Fibroblast of skin of left quadriceps (primary cell): ENCODE measurements at places on chromosomes 3 and 15.

DNA sequence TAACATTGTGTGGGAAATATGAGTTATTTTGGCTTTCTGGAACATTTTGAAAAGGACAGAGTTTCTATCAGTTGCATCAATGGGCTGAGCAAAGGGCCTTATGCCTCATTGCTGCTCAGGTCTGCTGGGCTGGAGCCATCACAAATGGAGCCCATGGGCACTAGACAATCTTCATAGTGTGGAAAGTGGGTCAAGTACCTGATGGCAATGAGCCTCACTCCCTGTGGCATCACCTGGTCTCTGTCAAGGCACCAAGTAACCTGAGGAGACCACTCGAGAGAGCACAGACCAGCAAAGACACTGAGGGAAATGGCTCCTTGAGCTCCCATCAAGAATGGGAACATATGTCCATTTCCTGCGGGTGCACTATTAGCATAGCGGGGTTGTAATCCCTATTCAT, 96.7 kb upstream of the PPP2R3A start:
- no peak for DNase-seq

DNA sequence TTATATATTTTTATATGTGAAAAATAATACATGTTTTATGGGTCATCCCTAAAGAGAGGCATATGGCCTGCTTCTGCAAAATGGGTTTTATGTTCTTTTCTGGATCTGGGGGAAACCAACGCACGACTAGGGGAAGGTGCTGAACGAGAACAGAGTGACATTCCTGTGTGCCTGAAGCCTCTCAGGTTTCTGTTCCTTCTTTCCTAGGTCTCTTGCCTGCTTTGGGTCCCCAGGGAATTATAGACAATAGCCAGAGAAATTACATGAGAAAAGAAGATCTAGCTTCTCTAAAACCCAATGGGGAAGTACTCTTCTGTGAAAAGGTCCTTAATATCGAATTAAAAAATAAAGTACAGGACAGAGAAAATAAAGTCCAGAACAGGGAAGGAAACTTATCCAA, 66.5 kb downstream of the IGSF11 start:
- no peak for DNase-seq

GRCh38 chr3:119794971-119795612, 13.2 kb downstream of the NR1I2 start:
- DNase-seq = no peak

DNA sequence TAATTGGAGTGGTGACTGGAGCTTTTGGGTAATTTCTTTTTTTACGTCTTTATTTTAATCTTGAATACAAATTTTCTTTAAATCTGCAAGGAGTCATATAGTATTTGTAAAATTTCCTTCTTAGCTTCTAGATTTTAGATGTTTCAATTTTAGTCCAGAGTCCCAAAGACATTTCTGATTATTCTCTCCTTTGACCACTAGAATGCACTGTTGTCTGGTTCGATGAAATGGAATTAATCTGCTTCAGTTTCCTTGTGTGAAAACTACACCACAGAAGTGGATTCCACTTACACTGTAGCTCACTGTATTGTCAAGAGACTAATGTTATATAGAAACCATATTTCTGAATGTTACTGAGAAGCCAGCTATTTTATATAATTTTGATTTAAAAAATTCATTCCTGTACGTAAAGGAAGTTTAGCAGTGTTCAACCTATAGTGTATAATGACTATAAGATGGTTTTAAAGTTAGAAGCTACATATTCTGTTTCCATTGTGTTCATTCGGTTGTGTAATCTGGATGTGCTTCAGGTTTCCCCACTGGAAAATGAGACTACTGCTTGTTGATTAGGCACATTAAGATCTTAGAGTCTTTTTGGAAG, 6.1 kb downstream of the GRAMD1C start:
- DNase-seq = peak; percentile 17

GRCh38 chr3:40737343-40737742, 212.6 kb downstream of the ZNF621 start:
- DNase-seq = no peak

- no peak for DNase-seq
Measured at GRCh38 chr3:126394977-126395321, 240 bp downstream of the CFAP100 start.

GRCh38 chr15:58249646-58250312, 111.6 kb downstream of the AQP9 start:
- no peak for DNase-seq

DNA sequence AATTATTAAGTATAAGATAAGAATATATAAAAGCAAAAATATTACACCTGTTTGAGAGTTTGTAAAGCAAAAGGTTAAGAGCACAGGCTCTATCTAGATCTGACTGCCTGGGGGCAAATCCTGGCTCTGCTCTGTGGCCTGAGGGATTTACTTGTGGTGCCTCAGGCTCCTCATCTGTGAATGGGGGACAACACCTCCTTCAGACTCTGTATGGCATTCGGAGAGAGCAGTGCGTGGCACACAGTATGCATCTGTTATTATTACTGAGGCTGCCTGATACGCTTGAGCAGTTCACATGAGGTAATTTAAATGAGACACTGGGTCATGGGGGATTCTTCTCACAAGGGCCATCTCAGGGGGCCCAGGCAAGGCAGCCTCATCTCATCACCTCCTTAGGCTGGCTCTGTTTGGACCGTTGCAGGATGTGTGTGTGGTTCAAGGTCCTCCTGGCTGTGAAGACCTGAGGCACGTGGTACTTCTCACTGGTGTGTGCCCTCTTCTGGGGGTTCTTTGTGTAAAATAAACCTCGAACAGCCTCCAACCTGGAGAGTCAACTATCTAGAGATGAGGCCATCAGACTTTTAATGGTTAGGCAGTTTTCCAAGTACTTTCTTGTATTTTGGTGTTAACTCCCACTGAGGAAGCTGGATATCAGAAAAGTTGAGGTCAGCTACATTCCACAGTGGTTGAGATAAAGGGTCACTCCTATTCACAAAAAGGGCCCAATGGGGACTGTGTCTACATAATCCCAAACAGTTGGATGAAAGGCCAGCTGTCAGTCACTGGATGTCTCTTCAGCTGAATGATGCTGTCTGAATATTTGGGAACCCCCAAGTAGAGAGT, 9.0 kb downstream of the GNB5 start:
- DNase-seq = no peak

DNA sequence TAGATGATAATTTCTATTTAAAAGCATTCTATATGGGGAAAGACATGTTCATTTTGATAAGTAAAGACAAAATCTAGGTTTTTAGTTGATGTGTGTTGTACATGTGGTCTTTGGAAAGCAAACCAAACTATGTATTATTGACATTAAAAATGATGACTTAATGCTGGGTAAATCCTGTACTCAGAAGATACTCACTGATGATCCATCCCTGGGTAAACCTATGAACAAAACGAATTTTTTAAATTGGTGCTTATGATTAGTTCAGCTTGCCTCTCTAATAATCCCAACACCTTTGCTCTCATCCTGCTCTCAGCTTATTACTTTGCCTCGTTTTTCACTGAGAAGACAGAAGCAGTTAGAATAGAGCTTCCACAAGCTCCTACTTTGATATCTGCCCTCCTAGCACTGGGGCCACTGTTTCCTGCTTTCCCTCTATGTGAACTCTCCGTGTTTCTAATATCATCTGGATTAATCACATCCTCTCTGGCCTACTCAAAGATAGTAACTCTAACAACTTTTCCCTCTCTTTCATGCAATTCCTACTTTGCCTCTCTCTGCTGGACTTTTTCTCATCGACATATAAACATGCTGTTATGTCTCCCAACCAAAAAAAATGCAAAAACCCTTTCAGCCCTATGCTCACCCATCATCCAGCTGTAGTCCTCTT, 29.3 kb downstream of the RARRES1 start:
- DNase-seq = peak; percentile 54

- peak; percentile 37 for DNase-seq
Measured at GRCh38 chr3:136658946-136659682, 93.1 kb downstream of the STAG1 start.

DNA sequence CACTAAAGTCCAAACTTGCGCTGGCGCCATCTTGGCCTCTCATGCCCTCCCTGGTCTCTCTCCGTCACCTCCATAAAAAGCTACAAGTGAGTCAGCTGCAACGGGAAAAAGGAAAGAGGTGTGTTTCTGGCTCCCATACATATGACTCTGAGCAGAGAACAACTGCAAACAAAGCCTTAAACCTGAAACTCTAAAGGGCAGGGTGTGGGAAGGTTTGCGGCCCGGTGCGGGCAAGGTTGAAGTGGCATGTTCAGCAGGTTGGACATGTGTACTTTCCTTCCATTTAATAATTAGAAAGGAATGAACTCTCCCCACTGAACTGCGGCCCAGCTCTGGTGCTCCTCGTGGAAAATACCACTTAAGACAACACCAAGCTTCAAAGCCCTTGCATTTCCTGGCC, 59.0 kb upstream of the PPARG start:
- DNase-seq = no peak

GRCh38 chr15:85800478-85801123, 5.9 kb upstream of the KLHL25 start:
- DNase-seq = no peak

DNA sequence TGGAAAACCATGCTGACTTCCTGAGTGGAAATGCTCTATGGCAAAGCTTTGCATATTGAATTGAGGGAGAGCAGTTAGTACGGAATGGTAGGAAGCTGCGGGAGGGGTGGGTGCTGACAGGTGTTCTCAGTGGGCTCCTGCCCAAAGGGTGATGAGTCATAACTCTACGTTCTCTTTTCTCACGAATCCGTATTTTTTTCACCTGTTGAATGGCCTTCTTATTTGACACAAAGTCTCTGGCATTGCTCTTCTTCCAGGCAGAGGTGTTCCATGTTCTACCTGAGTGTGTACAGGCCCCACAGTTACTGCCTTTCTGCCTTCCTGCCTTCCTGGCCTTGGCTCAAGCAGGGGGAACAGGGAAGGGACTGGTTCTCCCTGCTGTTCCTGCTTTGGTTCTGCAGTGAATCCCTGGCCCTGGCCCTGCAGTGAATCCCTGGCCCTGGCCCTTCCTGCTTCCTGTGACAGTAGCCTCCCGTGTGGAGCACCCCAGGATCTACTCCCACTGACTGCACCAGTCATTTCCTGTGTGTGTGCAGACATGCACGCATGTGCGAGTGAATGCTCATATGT, 31.9 kb downstream of the TRAK1 start:
- no peak for DNase-seq

DNA sequence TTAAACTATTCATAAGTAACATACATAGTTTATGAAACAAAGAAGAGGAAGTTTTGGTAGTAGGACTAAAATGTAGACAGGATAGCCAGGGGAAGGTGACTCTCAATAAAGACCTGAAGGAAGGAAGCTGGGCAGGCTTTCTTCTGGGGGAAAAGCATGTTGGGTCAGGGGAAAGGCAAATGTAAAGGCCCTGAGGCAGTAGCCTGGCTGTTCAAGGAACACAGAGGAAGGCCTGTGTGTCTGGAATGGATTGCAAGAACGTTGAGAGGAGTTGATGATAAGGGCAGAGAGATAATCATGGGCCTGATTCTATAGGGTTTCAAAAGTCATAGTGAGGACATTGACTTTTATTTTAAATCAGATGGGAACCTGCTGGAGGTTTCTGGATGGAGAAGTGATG, 167.6 kb downstream of the SNRK start:
- no peak for DNase-seq

DNA sequence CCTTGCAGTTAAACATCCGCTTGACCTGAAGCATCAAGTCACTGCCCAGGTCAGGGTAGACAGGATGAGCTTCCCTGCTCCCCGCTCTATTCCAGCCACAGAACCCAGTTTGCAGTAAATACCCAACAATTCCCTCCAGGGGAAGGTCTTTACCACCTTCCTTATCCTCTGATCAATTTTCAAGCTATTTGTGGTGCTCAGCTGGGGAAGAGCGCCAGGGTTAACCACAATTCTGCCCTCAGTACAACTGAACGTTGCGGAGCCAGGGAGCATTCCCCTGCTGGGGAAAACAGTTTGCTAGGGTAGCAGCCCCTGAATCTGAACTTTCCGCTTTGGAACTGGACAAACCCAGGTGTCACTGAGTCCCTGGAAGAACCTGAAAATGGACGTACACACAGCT, 28.5 kb downstream of the RBPMS2 start:
- DNase-seq = no peak

DNA sequence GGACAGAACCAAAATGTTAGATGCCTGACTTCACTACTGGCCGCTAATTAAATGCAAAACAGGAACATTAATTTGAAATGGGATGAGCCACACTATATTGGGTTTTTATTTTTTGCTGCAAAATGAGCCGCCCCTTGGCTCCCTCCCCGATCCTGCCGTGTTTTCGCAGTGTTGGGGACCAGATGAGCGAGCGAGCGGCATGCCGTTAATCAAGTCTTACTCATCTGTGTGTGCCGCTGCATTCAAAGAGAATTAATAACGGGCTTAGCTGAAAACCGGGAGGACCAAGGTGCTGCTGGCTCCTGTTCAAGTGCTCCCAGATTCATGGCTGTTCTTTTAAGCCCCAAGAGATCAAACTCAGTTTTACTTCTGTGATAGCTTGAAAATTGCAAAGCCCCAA, 20.0 kb downstream of the TAFA4 start:
- DNase-seq = no peak

DNA sequence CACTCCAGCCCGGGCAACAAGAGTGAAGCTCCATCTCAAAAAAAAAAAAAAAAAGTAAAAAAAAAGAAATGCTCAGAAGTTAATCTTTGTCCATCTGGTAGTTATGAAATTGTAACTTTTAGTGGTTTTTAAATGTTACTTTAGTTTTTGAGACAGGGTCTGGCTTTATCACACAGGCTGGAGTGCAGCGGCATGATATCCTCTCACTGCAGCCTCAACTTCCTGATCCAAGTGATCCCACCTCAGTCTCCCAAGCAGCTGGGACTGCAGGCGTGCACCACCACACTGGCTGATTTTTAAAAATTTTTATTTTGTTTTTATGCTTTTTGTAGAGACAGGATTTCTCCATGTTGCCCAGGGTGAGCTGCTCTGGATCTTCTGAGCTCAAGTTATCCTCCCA, 1.3 kb downstream of the RNU5B-1 start:
- no peak for DNase-seq

DNA sequence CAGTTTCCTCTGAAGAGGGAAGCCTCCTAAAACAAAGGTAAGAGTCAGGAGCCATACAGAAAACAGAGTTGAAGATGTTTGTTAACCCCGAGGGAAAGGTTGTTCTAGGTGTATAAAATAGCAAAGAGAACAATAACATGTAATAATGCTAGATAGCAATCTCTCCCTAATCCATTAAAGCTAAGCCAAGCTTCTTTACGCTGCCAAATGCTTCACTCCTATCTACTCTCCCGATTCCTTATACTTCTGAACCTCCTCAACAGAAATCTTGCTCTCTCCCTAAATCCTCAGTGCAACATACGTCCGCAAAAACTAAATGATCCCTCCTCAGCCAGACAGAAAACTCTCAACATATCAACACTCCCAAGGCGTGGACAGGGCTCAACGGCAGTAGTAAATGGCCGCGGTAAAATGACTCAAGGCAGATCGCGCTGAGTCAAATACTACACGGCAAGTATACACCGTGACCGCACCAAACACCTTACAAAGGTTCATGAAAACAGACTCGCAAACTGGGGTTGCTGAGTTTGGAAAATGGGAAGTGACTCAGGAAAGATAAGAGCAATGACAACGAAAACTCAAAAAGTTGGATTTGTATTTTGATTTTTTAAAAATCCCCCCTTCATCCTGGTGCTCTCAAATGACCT, 682 bp downstream of the CLDND1 start:
- DNase-seq = peak; percentile 23

GRCh38 chr3:155889952-155890351, 19.5 kb downstream of the GMPS start:
- no peak for DNase-seq

- DNase-seq = no peak
Measured at GRCh38 chr3:24390169-24391130, 104.2 kb downstream of the THRB start.

- DNase-seq = no peak
Measured at GRCh38 chr3:33438284-33438668, 1.9 kb downstream of the UBP1 start.

- no peak for DNase-seq
Measured at GRCh38 chr3:190697901-190698300, 164.6 kb downstream of the GMNC start.
